ENCODE measurements at places on chromosomes 7 and 10. TPM values are rescaled to one million over a fixed set of nuclear protein-coding genes. Genes with fewer than 3 reads are reported as not detected.

ADAM8 gene
- 9.8 TPM for total RNA-seq

EBF3 gene
- total RNA-seq = 6.8 TPM

IL2RA gene
- 1.7 TPM for total RNA-seq

GIMAP1 gene
- total RNA-seq = 10.7 TPM

- no peak for DNase-seq
Observed at GRCh38 chr10:83959328-83959727, 180.0 kb upstream of the GHITM start.

All from thyroid gland (tissue), 4 donors.